ENCODE measurements at places on chromosomes 5 and 9. TPM values are rescaled to one million over a fixed set of nuclear protein-coding genes. Genes with fewer than 3 reads are reported as not detected.

The PCDHA12 gene
- 8.6 TPM for total RNA-seq

The ELP1 gene
- 46.0 TPM for total RNA-seq

The CTSL gene
- 27.3 TPM for total RNA-seq

The TMEM171 gene
- total RNA-seq = 0.49 TPM

The KLF9 gene
- total RNA-seq = 10.1 TPM

The ZDHHC11B gene
- total RNA-seq = 3.9 TPM

The PCDHB11 gene
- total RNA-seq = 8.9 TPM

The OTP gene
- total RNA-seq = not detected

The DMRT3 gene
- total RNA-seq = not detected

The ANKRD18A gene
- total RNA-seq = 1.2 TPM

The GCNT4 gene
- total RNA-seq = 0.74 TPM

The GCNT1 gene
- 5.9 TPM for total RNA-seq

The IL7R gene
- 0.98 TPM for total RNA-seq

The ACOT12 gene
- 0.98 TPM for total RNA-seq

The PCDHGA5 gene
- 11.3 TPM for total RNA-seq

The NIPAL4 gene
- not detected for total RNA-seq

The SYNPO gene
- total RNA-seq = 4.9 TPM

The YTHDC2 gene
- total RNA-seq = 41.6 TPM

The PTGR1 gene
- total RNA-seq = 10.6 TPM

The PPP3R2 gene
- total RNA-seq = under 0.01 TPM

The IL33 gene
- 14.3 TPM for total RNA-seq

The AIF1L gene
- 14.0 TPM for total RNA-seq

The MYMK gene
- total RNA-seq = not detected

The PCDHGA9 gene
- total RNA-seq = 12.8 TPM

The KCNV2 gene
- not detected for total RNA-seq

The ARHGEF39 gene
- 0.25 TPM for total RNA-seq

The SLC45A2 gene
- total RNA-seq = 0.49 TPM

The ST8SIA4 gene
- 38.8 TPM for total RNA-seq

The SPATA24 gene
- total RNA-seq = 3.7 TPM

The EGFLAM gene
- total RNA-seq = 4.2 TPM

Data from temporal lobe (tissue), 4 donors.